Epithelial cell of esophagus (primary cell): ENCODE measurements at places on chromosomes 6 and 20.
A peak's percentile ranks its signal among the peaks of the same experiment; 100 is the strongest.

DNA sequence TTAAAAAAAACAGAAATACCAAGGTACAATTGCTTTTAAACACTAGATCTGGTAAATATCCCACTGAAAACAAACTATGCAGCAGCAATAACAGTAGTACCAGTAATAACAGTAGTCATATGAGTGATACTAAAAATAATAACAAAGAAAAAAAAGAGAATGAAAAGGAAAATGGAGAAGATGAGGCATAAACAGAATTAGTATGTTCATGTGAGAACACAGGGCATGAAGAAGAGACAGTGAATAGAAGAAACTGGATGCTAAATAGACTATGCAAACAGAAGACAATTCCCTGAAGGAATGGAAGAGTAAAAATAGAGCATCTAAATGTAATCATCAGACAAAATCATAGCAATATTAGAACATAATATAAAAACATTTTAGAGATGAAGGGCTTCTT, 121.1 kb downstream of the RNGTT start:
- DNase-seq, result no peak

DNA sequence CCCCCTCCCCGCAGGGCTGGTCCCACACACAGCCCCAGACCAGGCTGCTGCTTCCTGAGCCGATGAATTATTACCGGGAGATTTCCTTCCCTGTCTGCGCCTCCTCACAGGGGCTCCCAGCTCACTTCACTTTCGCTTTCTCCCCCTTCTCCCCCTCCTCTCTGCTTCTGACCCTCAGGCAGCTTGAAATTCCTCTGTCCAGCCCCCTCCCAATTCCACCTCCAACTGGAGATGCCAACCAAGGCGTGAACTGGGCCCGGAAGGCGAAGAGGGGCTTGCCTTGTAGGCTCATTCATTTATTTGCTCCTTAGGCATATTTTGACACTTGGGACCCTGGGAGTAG, 1.7 kb upstream of the TCF15 start:
- DNase-seq, result no peak

GRCh38 chr6:104281370-104281769, 578.3 kb downstream of the HACE1 start:
- peak; percentile 11 for DNase-seq

DNA sequence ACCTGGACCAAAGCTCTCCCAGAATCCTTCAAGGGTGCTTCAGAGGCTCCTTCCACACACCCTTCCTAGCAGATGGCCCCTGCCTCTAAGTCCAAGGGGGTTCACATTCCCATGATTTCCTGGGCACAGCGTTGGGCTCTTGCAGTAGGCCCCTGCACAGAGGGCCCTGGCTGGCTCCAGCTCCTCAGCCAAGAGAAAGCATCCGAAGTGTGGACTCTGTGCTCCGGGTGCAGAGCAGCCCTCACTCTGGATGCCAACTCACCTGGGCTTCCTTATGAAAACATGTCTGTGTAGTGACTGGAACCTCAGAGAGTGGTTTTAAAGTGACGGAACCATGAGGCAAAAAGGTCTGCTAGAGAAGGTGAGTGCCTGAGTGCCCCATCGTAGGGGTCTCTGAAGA, 11.6 kb downstream of the YTHDF1 start:
- no peak for DNase-seq

GRCh38 chr20:6127825-6128224, 5.0 kb upstream of the FERMT1 start:
- DNase-seq, result no peak

DNA sequence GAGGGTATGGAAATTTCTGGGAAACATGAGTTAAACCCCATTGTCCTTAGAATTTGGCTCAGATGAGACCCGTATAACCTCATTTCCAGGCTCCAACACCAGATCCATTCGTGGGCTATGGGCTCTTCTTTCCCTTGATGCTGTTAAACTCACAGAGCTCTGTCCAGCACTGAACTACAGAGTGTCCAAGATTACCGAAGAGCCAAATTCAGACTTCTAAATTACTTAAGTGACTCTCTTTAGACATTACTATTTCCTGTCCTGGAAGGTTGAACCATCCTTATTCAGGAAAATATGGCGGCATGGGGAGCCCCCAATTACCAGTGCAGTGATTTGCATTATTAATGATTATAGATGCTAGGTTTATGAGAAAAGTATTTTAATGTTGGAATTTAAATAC, 124.9 kb upstream of the EDN1 start:
- no peak for DNase-seq

- peak; percentile 54 for DNase-seq
Observed at GRCh38 chr6:13267142-13267651, 61.1 kb downstream of the TBC1D7 start.

GRCh38 chr20:45823949-45824835, 2.9 kb downstream of the TNNC2 start:
- peak; percentile 63 for DNase-seq

DNA sequence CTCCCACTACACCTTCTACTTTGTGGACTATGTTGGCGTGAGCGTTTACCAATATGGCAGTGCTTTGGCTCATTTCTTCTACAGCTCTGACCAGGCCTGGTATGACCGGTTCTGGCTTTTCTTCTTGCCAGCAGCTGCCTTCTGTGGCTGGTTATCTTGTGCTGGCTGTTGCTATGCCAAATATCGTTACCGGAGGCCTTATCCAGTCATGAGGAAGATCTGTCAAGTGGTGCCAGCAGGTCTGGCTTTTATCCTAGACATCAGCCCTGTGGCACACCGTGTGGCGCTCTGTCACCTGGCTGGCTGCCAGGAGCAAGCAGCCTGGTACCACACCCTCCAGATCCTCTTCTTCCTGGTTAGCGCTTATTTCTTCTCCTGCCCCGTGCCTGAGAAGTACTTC, 16.5 kb upstream of the EFHC1 start:
- peak; percentile 57 for DNase-seq

GRCh38 chr20:64047046-64047389, 2.4 kb downstream of the SOX18 start:
- DNase-seq, result no peak

- no peak for DNase-seq
Observed at GRCh38 chr20:11754451-11754850, 163.2 kb upstream of the BTBD3 start.

DNA sequence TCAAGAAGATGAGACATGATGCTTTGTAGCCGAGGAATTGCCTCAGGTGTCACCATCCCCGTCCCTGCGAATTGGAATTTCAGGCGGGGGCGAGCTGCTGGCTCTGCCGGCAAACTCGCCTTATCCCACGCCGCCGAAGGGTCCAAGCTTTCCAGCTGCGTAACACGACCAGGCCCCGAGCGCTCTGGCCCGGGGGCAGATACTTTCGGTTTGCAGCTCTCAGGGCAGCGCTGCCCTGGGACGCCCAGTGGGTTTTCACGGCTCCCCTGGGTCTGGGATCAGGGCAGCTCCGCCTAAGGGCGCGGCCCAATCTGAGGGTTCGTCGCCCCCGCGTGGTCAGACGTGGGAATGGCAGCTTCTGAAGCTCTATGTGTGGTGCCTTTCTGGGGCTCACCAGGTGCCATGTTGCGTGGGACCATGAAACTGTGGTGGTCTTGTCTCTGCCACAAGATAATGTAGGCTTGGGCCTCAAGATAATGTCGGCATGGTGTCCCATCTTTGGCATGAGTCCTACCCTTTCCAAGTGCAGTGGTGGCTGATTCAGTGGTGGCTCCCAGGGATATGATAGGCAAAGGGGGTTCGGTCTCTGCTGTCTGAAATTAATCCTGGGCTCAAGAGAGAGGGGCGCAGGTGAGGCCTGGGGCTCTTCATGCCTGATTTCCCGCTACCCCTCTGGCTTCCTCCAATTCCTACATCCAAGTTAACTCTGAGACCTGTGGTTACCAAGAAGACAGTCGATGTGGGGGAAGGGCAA, 21.0 kb downstream of the PIGT start:
- peak; percentile 77 for DNase-seq

GRCh38 chr6:89323511-89323971, 8.4 kb upstream of the GABRR2 start:
- DNase-seq, result no peak

- no peak for DNase-seq
Observed at GRCh38 chr20:25476106-25477013, 68.9 kb downstream of the GINS1 start.

DNA sequence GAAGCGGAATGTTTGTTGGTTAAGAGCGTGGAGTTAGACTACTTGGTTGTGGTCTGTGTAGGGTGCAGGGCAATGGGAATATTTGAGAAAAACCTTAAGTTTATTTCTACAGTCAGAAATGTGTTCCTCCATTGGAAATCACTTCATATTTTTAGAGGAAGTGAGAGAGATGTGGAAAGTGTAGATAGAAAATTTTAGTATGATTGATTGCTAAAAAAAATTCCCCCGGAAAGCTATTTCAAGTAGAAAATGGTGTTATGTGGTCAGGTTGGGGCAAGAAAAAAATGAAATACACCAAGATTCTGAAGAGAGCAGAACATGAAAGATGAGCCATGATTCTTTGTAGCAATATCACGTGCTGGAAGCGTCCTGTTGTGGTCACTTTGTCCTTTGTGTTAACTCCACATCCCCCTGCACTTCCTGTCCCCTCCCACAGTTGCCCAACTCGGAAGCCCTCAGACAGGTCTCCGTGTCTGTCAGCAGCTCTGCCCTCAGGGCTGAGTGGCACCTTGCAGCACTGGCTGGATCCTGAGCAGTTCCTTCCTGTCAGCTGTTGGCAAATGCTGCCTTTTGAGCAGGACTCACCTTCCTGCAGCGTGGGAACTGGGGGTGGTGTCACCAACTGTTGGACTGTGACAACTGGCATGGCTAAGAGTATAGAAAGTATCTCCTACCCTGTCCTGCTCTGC, 137.5 kb upstream of the SLC24A3 start:
- DNase-seq, result peak; percentile 12

DNA sequence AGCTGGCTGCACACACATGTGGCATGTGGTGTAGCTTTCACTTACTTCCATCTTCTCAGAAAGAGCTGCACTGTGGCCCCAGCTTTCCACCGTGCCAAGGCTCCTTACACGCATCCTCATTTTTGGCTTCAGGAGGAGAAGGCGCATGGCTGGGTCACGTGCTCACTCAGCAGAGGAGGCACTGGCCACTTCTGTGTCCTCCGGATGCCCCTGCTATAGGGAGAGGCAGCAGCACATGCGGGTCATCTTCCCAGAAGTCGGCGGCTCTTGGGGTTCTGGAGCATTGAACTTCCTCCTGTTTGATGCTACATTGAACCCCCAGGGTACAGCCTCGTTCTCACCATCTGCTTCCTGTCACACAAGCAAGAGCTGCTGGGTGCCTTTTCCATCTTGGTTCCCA, 111.3 kb downstream of the FAM120B start:
- DNase-seq, result no peak

DNA sequence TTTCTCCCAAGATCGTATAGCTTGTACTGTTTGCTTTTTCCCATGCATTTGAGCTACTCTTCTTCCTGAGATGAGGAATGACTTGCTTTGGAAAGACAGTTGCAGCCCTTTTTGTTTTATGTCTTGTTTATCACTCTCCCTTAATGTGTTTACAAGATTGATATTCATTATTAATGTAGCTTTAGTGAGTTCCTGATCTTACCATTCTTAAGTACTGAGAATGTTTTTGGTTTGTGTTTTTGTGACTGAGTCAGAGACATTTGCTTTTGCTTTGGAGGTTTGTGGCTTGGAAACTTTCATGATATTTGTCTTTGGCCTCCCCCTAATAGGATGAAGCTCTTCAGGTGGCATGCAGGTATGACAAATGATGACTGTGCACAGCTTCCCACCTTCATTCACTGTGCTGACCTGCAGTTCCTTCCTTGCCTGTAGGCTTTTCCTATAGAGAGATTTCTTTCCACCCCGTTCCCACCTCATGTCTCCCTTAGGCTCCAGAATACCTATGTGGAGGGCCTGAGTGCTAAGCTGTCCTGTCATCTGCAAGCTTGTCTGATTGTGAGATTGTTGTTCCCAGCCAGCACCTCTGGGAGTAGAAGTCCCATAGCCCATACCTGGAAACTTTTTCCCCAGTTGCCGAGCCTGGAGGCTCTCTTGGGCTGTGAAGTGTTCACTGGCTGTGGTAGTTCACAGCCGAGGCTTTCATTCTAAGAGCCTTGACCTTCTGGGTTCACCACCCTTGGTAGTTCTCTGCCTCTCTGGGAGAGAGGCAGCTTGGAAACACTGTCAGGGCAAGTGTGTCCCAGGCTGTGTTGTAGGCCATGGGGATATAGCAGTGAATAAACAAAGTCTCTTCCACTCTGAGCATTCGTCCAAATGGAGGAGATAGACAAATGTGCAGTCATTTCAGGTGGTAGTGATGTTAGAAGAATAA, 27.1 kb downstream of the CDS2 start:
- peak; percentile 90 for DNase-seq

DNA sequence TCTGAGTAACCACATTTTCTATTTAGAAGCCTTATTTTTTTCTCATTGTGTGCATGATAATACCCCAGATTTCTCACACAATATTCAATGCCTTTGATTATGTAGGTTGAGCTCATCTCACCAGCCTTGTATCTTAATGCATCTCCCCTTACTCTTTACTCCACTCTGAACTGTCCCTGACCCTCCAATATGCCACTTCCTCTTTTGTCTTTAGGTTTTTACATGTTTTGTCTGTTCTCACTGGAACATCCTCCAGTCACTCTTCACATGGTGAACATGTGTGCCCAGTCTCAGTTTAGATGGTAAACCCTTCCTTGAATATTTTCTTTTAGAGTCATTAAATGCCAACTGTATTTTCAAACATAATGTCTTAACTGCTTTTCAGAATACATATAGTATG, 392.9 kb upstream of the IMPG1 start:
- DNase-seq, result no peak

- DNase-seq, result no peak
Observed at GRCh38 chr6:1088492-1089001, 223.4 kb upstream of the FOXQ1 start.

GRCh38 chr20:39528436-39528835, 566.3 kb downstream of the DHX35 start:
- no peak for DNase-seq

- DNase-seq, result no peak
Observed at GRCh38 chr20:46311719-46312074, 3.4 kb upstream of the CDH22 start.

- peak; percentile 77 for DNase-seq
Observed at GRCh38 chr20:24785141-24786110, 163.6 kb upstream of the CST7 start.

DNA sequence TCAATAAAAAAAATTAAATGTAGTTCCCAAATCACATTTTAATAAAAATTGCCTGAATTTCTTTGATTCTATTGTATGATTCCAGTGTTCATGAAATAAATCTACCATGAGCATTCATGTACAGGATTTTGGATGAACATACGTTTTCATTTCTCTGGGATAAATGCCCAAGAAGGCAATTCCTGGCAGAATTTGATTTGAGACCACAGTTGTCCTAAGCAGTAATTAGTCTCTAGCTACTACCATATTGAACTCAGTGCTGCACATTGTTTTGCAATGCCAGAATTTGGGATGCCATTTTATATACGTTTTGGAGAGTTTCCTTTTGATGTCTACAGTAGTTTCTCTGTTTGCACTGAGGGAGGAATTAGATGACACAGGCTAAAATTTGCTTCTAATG, 265.3 kb upstream of the HS3ST5 start:
- no peak for DNase-seq

DNA sequence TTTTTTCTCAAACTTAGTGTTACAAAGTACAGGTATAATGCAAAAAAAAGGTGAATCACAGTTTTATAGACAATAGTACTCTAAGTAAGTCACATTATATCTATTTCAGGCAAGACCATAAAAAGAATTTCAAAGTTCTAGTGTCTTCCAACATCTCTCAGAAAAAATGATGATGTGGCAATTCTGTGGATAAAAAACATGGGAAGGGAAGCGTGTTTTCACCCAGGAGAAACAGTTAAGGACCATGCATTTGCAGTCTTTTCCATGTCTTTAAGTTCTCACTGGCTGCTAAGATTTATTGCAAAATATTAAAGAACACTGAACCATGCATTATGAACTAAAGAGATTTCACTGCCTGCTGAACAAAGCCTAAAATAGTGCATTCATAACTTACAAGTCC, 1.8 kb downstream of the SSR1 start:
- no peak for DNase-seq
